Uterine smooth muscle cell (primary cell): ENCODE measurements at places on chromosomes 2 and 18. TPM values are rescaled to one million over a fixed set of nuclear protein-coding genes. Genes with fewer than 3 reads are reported as not detected.

The FBXO41 gene
- total RNA-seq: 2.1 and 3.4 TPM in 2 replicates

The ZEB2 gene
- total RNA-seq: 44.4 and 49.6 TPM in 2 replicates

The SMARCAL1 gene
- total RNA-seq: 16.2 and 19.5 TPM in 2 replicates

The UGT1A4 gene
- not detected in 2 replicates for total RNA-seq

The CFAP221 gene
- 0.12 TPM in 1 of 2 replicates, not detected in the other for total RNA-seq

The MRPS5 gene
- 54.9 and 65.4 TPM in 2 replicates for total RNA-seq

The FAM117B gene
- total RNA-seq: 0.55 and 1.9 TPM in 2 replicates

The IKZF2 gene
- total RNA-seq: 7.5 TPM in 2 replicates

The LOXL3 gene
- 12.1 and 28.0 TPM in 2 replicates for total RNA-seq

The DLGAP1 gene
- total RNA-seq: 0.12 and 0.33 TPM in 2 replicates

The LAMA3 gene
- 5.1 and 30.5 TPM in 2 replicates for total RNA-seq

The FSHR gene
- total RNA-seq: not detected in 2 replicates

The UBE2E3 gene
- 29.9 and 79.2 TPM in 2 replicates for total RNA-seq

The IL36B gene
- not detected in 2 replicates for total RNA-seq

The ALKAL2 gene
- not detected in 2 replicates for total RNA-seq

The DLX1 gene
- 0.11 TPM in 1 of 2 replicates, not detected in the other for total RNA-seq

The ZNF892 gene
- 4.5 and 6.6 TPM in 2 replicates for total RNA-seq

The UPP2 gene
- total RNA-seq: not detected in 2 replicates

The SLC5A7 gene
- total RNA-seq: not detected in 2 replicates

The PKDCC gene
- total RNA-seq: 55.4 and 56.6 TPM in 2 replicates

The LTBP1 gene
- total RNA-seq: 502 and 503 TPM in 2 replicates

The KIF5C gene
- total RNA-seq: 0.66 and 0.87 TPM in 2 replicates

The POTEC gene
- not detected in 2 replicates for total RNA-seq

The CCDC121 gene
- 1.7 and 2.0 TPM in 2 replicates for total RNA-seq

The C1QL2 gene
- total RNA-seq: not detected in 2 replicates
